Right lobe of liver (tissue), 6 donors: ENCODE measurements at places on chromosomes 12 and 14. TPM values are rescaled to one million over a fixed set of nuclear protein-coding genes. Genes with fewer than 3 reads are reported as not detected.

The TAS2R10 gene
- total RNA-seq, result 0.37 TPM

The PLBD1 gene
- 3.7 TPM for total RNA-seq

The TEAD4 gene
- 1.9 TPM for total RNA-seq

GRCh38 chr12:118607831-118608230 is 231.5 kb downstream of the SUDS3 start:
- DNase-seq, result no peak

DNA sequence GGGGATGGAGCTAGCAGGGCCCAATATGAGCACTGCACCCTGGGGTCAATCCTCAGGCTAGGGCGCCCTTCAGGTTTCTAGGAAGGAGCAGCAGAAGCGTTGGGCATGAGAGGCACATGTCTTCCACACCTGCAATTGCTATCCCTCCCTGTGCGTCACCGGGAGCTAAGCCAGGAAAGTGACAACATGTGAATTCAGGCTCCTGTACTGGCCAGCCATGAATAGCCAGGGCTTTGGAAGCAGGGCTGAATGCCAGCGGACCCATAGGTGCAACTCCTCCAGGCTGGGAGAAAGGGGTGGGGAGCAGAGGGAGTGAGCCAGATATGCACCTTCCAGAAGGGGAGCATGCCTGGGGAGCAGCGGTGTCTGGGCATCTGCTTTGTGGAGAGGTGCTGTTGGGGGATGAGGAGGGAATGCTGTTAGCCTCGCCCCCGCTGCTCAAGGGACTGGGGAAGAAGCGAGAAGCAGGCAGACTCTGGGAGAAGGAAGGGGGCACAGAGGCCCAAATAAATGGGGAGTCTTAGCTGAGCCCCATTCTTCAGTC is 6.1 kb downstream of the HOXC5 start:
- DNase-seq, result no peak
